ENCODE measurements at places on chromosomes 12 and 14. TPM values are rescaled to one million over a fixed set of nuclear protein-coding genes. Genes with fewer than 3 reads are reported as not detected.

Gene KRT75
- total RNA-seq: not detected

Gene CRIP1
- total RNA-seq: 21.3 TPM

DNA sequence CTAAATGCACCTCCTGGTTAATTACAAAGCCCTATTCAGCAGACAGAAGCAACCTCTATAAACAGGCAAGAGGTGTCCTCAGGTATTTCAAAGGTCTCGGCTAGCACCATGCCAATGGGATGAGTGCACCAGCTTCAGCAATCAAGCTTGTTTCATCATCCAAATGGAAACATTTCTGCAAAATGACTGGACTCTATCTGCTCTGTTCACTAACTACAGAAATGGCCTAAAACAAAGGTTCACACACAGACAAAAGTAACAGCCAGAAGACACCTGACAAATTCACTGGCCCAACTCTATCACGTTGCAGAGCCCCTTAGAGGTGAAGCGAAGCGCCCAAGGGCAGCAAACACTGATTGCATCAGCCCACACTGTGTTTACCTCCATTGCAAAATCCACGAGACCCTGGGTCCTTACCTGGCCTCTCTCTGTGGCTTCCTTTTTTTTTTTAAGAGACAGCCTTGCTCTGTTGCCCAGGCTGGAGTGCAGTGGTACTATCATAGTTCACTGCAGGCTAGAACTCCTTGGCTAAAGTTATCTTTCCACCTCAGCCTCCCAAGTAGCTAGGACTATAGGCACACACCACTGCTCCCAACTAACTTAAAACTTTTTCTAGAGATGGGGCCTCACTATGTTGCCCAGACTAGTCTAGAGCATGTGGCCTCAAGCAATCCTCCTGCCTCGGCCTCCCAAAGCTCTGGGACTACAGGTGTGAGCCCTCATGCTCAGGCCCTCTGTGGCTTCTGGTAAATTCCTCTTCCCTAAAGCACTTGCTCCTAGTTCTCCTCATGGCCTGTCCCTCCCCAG is 8.5 kb upstream of the SYNE3 start:
- no peak for DNase-seq

DNA sequence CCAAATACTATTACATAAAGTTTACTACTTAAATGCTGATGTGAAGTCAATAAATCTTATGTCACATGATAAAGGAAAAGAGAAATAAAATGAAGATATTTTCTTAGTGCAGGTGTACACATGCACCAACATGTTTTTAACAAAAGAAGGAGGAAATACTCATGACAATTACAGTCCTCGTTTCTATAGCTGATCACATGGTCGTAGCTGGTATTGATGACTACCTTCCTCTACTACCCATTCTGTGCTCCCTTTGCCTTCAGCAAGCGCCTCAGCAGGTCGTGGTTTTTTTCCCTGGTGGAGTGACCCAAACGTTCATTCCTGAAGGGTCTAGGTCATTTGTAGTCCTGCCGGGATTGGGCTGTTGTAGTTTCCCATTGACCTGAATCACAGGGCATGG is 25.4 kb upstream of the SLC10A1 start:
- no peak for DNase-seq
